NT2/D1 (cell line): ENCODE measurements at places on chromosomes 7 and 10.

DNA sequence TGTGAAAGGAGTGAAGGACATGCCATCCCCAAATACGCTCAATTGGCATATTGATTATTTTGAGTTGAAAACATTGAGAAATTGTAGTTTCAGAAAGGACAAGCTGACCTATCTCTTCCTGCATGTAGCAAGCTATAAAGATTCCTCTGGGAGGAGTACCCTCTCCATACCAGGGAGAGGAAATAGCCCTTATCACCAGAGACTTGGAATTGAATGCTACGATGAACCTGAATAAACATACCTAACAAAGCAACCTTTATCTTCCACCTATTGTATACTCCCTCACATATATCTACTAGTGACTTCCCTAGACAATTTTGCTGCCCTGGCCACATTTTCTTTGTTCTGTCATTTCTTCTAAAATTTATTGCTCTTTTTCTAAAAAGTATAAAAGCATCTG lies 150.2 kb upstream of the EEPD1 start:
- DNase-seq, result no peak

- DNase-seq, result no peak
Observed at GRCh38 chr10:43781480-43782361, 133.0 kb upstream of the ZNF32 start.

DNA sequence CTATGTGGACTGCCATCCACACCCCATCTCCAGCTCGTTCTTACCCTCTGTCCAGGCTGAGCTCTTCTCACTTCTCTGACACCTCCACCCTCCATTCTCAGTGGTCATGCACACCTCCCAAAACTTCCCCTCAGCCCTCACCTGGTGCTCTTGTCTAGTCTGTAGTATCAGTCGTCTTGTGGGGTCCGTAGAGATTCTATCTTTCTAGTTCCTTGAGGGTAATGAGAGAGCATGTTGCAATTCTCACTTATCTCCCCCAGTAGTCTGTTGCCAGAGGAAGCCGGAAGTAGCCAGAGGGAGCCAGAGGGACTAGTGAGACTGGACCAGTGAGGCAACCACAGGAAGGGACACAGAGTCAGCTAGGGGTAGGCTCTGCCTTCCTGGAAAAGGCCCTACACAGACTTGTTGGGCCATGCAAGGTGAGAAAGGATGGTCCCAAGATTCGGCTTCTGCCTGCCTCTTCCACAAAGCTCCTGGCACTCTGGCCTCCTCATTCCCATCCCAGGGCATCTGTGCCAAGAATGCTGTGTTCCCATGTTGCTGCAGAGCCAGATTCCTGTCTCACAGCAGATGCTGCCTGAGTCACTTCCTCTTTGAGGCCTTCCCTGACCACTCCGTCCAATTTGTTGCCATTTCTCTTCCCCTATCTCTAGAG lies 50.6 kb upstream of the DUSP5 start:
- no peak for DNase-seq

- DNase-seq, result no peak
Observed at GRCh38 chr7:127782654-127783559, 130.9 kb downstream of the SND1 start.

GRCh38 chr10:49253340-49253906 lies 45.5 kb upstream of the C10orf71 start:
- no peak for DNase-seq

GRCh38 chr7:106794276-106795083 lies 70.6 kb upstream of the PIK3CG start:
- no peak for DNase-seq

GRCh38 chr7:36439624-36440023 lies 50.0 kb downstream of the ANLN start:
- DNase-seq, result no peak

GRCh38 chr7:111029141-111029572 lies 61.8 kb upstream of the LRRN3 start:
- DNase-seq, result no peak

- no peak for DNase-seq
Observed at GRCh38 chr10:66586897-66587679, 338.7 kb upstream of the LRRTM3 start.

DNA sequence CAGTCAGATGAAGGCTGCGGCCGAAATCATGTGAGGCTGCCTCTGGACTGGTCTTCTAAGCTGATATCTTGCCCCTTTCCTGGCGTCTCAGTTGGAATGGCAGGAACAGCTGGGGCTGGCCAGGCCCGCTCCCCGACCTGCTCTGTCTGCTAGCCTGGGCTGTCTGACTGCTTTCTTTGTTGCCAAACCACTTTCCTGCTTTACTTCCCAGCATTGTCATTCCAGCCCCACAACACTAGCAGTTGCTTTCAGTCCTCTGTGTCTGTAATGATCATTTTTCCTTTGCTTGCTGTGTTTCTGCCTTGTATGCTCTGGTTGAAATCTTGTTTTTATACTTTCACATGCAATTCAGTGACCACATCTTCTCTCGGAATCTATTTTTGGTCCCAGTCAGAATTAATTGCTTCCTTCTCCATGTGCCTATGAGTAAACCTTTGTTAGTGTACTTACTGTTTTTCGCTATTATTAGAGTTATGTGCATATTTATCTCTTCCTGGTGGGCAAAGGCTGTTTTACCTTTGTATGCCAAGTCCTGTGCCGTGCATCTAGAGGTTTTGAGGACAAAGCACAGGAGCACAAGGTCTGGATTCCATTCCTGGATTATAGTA lies 21.6 kb downstream of the PRPF18 start:
- DNase-seq, result no peak

DNA sequence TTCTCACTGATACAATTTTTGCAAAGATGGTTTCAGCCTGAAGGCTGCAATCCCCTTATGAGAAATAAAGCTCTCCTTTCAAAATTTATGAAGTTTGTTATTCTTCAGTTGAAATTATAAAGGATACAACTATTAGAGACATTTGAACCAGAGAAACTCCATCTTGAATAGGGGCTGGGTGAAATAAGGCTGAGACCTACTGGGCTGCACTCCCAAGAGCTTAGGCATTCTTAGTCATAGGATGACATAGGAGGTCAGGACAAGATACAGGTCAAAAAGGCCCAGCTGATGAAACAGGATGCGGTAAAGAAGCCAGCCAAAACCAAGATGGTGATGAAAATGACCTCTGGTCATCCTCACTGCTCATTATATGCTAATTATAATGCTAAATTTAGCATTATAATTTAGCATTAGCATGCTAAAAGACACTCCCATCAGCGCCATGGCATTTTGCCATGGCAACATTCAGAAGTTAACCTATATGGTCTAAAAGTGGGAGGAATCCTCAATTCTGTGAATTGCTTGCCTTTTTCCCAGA lies 22.4 kb upstream of the IFIT1B start:
- DNase-seq, result no peak

DNA sequence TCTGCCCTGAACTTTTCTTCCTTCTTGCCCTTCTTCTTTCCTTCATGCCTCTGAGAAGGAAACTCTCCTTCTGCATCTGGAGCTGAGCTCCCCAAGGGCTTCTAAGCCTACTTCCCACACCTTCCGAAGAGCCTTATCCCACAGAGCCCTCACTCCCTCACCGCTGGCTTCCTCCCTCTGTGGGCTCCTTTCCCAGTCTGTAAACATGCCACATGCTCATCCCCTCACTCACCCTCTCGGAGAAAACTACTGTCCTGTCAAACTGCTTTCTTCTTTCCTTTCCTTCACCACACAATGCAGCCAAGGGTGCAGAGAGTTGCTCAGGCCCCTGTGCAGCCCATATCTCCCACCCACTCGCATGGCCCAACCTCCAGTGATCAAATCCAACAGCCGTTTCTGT lies 18.1 kb downstream of the ANKRD16 start:
- DNase-seq, result no peak

- DNase-seq, result no peak
Observed at GRCh38 chr7:116633131-116633988, 38.6 kb upstream of the MET start.

GRCh38 chr10:20173046-20173445 lies 356.8 kb downstream of the PLXDC2 start:
- no peak for DNase-seq

DNA sequence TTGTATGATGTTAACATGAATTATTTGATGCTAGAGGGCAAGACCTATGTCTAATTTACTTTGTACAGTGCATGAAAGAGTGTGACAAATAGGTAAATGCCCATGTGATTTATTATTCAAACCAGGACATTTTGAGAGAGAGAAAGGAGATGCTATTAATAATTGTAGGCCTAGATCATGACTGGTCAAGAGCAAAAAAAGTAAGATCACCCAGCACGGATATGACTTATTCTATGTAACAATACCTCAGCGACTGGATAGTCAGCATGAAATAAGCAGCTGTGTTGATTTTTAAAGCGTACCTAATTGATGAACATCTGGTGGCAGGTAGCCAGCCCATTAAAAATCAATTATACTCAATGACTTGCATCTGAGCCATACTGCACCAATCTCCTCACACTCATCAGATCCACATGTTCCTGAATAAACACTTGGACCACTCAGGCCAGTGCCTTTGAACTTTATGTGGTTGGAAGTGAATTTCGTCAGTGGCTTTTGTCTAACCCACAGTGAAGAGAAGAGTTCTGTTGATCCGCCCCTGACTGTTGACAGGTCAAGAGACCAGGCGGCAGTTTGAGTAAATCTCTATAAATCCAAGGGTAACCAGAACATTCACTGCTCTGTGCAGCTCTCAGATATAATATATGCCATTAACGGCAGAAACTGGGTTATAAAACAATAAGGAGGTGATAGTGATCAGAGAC lies 435.3 kb downstream of the MDFIC start:
- DNase-seq, result no peak

DNA sequence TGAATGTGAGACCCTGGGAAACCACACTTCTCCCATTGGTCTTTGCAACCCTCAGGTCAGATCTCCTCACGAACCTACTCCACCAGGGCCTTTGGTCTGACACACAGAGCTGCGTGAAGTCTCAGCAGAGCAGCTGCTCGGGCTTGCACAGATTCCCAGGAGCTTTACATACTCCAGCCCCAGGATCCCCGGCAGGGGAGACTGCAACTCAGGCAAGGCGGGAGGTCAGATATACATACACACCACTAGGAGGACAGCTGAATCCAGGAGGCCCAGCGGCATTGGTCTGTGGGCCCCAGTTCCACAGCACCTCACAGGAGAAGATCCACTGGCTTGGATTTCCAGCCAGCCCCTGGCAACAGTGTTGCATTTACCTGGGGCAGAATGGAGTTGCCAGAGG lies 239.2 kb downstream of the GPAM start:
- DNase-seq, result no peak

GRCh38 chr7:99386584-99387238 lies 12.2 kb downstream of the ARPC1B start:
- no peak for DNase-seq

DNA sequence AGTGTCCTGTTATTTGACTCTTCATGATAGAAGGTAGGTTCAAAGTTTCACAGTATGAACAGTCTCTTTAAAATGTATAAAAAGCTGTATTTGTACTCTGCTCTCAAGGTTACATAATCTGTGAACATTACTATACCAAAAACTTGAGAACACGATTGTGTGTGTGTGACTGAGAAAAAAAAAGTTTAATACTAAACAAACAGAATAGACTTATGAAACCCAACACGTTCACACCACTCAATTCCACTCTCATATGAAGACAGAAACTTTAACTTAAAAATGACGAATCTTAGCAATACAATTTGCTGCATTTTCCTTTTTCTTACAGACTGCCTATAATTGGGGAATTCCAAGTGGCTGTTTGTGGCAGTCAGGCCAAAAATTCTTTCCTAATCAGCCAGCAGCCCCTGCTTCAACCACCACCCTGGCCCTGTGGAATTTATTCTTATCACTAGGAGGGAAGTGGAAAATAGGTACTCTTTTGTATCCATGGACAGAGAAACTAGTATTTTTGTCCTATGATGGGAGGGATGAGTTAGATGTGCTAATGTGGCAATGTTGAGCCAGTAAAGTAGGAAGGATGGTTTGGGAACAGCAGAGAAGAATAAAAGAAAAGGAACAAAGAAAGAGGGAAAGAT lies 42.8 kb downstream of the MINDY3 start:
- no peak for DNase-seq

GRCh38 chr10:129780198-129780597 lies 183.9 kb downstream of the EBF3 start:
- DNase-seq, result no peak
